ENCODE measurements at places on chromosomes 12 and 14. TPM values are rescaled to one million over a fixed set of nuclear protein-coding genes. Genes with fewer than 3 reads are reported as not detected.

MGAT4C gene
- not detected for total RNA-seq

CPNE6 gene
- total RNA-seq, result not detected

CBLN3 gene
- 3.4 TPM for total RNA-seq

LTBP2 gene
- 27.1 TPM for total RNA-seq

KRT78 gene
- not detected for total RNA-seq

FBXO34 gene
- total RNA-seq, result 15.9 TPM

LHX5 gene
- not detected for total RNA-seq

TAS2R8 gene
- total RNA-seq, result not detected

CDH24 gene
- 4.1 TPM for total RNA-seq

ASIC1 gene
- total RNA-seq, result 8.8 TPM

EIF4B gene
- total RNA-seq, result 547 TPM

CLEC1B gene
- total RNA-seq, result not detected

PTPRO gene
- 0.18 TPM for total RNA-seq

CFAP251 gene
- total RNA-seq, result 2.6 TPM

BTG1 gene
- 19.0 TPM for total RNA-seq

LARP4 gene
- 36.1 TPM for total RNA-seq

RIMKLB gene
- total RNA-seq, result 9.1 TPM

SERPINA9 gene
- not detected for total RNA-seq

PLEKHH1 gene
- total RNA-seq, result not detected

MRPL52 gene
- total RNA-seq, result 32.3 TPM

HOXC12 gene
- not detected for total RNA-seq

FOXM1 gene
- 18.8 TPM for total RNA-seq

RNASE1 gene
- total RNA-seq, result 3.4 TPM

FBRSL1 gene
- 6.9 TPM for total RNA-seq

FGD4 gene
- 9.0 TPM for total RNA-seq

GNS gene
- 153 TPM for total RNA-seq

KLHDC1 gene
- total RNA-seq, result 2.6 TPM

SAMD15 gene
- total RNA-seq, result 1.1 TPM

INHBC gene
- not detected for total RNA-seq

NR1H4 gene
- not detected for total RNA-seq

PLCZ1 gene
- not detected for total RNA-seq

TCL1B gene
- not detected for total RNA-seq

LAG3 gene
- 0.16 TPM for total RNA-seq

ACOT4 gene
- total RNA-seq, result 0.49 TPM

KRT83 gene
- total RNA-seq, result not detected

AMDHD1 gene
- not detected for total RNA-seq

SRRM4 gene
- not detected for total RNA-seq

TDRD9 gene
- total RNA-seq, result 1.8 TPM

AP5M1 gene
- total RNA-seq, result 17.1 TPM

KRT2 gene
- total RNA-seq, result not detected

FAIM2 gene
- total RNA-seq, result 21.5 TPM

TWF1 gene
- total RNA-seq, result 87.7 TPM

RD3L gene
- not detected for total RNA-seq

MMAB gene
- total RNA-seq, result 33.6 TPM

ESPL1 gene
- 4.7 TPM for total RNA-seq

DAAM1 gene
- total RNA-seq, result 48.4 TPM

NOPCHAP1 gene
- total RNA-seq, result 3.1 TPM

AKAP6 gene
- total RNA-seq, result under 0.01 TPM

NFATC4 gene
- total RNA-seq, result 41.9 TPM

TAS2R20 gene
- total RNA-seq, result 0.32 TPM

PAN2 gene
- total RNA-seq, result 10.4 TPM
